ENCODE measurements at places on chromosomes 1 and 21.

- DNase-seq = no peak
Measured at GRCh38 chr21:37145635-37146111, 72.6 kb downstream of the TTC3 start.

GRCh38 chr1:203768256-203768655, 3.3 kb downstream of the LAX1 start:
- no peak for DNase-seq

DNA sequence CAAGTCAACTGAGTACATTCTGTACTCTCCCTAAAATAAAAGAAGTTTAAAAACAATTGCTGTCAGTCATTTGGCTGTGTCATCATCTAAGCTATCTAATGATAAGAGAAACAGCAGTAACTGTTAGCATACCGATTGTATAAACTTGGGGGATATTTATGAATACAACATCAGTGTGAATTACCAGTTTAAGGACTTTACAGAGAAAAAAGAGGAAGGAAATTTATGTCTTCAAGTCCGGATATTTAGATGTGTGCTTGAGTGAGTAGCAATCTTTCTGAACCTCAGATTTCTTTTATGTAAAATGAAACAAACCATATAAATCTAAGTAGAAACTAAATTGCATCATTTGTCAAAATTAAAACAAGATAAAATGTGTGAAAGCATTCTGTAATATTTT, 1557.0 kb downstream of the MRPL39 start:
- no peak for DNase-seq

- DNase-seq = no peak
Measured at GRCh38 chr21:16007943-16008342, 278.2 kb downstream of the USP25 start.

DNA sequence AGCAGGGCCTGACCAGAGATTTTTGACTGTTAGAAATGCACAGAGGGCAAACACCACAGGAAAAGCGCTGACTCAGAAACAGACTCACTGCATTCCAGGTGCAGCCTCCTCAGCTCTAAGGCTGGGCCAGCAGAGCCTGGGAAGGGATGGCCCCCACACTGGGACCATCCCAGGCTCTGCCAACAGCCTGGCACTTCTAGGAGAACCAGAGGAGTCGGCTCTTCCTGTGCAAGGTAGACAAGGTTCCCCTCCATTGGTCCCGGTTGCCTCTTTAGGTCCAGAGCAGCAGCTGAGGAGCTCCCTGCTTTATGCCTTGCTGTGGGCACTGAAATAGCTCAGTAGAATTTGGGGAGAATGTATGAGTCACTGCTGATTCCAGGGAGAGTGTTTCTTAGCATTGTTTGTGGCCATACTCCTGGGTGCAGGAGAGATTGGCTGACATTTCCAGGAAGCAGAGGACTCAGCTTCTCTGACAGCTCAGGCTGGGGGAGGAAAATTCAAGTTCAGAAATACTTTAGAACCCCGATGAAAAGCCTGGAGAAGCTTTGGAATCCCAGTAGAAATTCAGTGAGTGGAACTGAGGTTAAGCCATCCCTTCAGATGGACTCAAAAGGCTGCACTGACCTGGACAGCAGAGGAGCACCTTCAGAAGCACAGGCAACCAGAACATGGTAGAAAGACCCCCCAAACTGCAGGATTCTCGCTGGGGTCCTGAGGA, 19.7 kb downstream of the PRAMEF1 start:
- DNase-seq = peak; percentile 71

DNA sequence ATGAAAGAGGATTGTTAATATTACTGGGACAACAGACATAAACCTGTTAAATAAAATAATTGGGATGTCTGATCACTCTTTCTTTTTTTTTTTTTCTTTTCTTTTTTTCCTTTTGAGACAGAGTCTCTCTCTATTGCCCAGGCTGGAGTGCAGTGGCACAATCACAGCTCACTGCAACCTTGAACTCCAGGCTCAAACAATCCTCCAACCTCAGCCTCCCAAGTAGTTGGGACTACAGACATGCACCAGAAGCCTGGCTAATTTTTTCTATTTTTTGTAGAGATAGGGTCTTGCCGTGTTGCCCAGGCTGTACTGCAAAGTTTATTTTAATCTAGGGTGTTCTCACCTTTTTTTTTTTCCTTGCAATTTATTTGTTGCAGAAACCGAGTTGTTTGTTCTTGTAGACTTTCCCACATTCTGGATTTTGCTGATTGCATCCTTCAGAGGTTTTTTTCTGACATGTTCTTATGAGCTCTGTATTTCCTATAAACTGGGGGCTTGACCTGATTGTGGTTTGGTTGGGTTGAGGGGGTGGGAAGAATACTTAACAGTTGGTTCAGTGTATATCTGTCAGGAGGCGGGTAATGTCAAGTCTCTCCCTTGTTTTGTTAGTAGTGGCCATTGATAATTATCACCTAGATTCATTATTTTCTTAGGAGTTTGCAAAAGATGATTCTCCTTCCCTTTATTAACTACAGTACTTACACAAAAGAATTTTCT, 125.2 kb downstream of the MAST2 start:
- DNase-seq = no peak

DNA sequence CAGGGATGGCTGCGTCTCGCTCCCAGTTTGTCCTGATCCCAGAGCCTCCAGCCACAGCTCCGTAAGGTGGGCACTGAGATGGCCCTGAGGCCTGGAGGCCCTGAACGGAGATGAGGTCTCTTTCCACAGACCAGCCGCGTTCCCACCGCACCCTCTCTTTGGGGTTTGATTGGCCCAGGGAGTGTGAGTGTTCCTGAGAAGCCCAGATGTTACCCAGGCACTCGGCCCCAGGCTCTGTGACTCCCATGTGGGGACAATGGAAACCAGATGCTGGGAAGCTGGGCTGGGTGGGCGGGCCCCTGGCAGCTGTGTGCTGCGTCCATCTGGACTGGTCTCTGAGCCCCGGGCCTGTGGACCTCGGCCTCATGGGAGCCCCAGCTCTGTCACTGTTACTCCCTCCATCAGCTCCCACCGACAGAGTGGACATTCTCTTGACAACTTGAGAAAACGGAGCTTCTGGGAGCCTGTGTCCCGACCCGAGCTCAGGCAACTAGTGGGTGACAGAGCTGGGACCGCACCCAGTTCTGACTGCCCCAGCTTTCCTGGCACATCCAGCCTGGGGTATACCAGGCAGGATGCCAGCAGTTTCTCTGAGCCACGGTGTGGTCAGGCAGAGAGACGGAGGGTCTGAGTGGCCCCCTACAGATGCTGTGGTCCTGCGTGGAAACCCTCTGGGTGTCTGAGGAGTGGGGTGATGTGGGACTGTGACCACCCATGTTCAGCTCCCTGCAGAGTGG, 9.8 kb upstream of the COL6A1 start:
- no peak for DNase-seq
